ENCODE measurements at places on chromosomes 2 and 18.

DNA sequence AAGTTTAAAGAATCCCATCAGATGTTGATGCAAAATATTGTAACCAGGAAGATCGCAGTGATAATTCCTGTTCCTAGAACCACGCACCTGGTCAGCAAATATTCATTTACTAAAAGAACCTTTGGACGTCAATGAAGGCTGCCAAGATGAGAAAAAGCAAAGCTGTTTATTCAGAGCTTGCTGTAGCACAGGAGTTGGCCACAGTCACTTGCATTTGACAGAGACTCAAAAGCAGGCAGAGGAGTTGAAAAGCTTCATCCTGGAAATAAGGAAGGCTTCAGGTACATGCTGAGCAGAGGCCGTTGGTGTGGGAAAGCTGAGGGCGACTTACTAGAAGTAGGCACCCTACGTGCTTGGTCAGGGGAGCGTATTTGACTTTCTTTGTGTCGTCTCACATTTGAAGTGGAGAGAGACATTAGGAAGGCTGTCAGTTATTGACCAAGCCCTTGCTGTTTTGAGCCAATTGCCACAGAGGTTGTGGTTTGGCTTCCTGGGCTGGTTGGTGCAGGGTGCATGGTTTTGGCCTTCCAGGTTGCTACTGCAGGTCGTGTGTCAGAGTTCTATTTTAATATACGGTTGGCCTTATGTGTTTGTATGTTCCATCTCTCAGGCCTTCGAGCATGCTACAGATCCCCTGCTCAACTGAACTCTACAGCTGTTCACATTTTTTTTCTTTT, 289.6 kb downstream of the METTL4 start:
- DNase-seq: no peak

DNA sequence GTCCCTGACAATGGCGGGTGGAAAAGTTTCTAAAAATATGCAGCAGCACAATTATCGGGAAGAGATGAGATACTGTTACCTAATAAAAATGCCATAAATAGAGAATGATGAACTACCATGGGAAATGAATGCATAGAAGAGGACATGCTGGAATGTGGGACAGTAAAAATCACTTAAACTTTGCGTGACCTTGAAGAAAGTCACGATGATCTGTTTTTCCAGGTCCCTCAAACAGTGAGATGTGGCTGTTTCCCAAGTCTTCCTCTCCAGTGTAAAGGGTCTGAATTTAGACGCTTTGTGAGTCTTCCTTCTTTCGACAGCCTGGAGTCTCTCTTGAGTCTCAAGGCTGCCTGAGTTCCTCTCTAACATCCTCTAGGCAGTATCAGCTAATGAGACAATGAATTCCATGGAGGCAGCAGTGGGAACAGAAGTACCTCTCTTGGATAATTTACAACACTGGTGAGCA, 1.4 kb downstream of the CLUL1 start:
- no peak for DNase-seq

DNA sequence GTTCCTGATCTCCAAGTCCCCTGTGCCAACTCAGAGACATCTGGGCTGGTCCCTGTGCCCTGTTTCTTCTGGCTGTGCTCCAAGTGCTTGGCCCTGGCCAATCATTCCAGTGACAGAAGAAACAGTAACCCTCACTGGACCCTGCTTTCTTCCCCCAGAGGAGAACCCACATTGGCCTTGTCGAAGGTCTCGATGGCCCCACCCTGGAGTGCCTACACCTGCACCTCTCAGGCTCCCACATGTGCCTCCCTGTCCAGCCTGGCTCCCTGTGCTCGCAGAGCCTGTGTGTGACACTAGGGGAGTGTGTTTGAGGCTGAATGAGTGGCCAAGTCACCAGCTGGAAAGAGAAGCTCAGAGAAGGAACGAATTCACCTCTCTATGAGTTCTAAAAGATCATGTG, 5.9 kb upstream of the MAL start:
- DNase-seq: no peak

DNA sequence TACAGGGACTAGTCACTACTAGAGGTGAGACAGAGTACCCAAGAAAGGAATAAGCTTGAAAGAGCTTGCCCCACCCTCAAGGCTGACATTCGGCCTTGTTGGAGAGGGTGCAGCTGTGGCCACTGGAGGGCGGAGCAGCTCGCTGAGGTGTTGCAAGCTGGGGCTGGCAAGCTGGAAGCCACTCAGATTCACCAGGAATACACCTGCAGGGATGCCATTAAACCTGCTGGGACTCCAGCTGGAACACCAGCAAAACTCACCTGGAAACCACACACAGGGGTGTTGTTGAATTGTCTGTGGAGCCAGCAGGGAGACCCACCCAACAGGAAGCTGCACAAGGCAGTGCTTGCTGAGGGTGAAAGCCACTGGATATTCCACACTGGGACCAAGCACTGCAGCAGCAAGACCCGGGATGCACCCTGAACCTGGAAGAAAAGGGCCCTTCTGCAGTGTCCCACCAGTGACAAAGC, 26.1 kb downstream of the KCTD18 start:
- no peak for DNase-seq

DNA sequence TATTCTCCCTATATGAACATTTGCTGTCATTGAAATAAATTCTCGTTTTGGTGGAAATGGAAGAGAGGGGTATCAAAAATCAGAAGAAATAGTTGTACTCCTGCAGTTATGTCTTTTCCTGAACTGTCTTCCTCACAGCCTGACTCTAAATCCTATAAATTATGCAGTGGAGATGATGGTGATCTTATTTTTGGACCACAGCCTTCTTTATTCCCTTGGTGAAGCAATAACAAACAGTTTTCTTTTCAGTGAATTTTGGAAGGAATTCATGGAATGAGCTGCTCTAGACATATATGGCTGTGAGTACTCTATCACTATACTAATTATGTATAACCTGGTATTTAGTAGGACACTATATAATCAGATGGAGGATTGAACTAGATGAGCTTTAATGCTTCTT, 1.7 kb upstream of the SLC25A12 start:
- DNase-seq: no peak

DNA sequence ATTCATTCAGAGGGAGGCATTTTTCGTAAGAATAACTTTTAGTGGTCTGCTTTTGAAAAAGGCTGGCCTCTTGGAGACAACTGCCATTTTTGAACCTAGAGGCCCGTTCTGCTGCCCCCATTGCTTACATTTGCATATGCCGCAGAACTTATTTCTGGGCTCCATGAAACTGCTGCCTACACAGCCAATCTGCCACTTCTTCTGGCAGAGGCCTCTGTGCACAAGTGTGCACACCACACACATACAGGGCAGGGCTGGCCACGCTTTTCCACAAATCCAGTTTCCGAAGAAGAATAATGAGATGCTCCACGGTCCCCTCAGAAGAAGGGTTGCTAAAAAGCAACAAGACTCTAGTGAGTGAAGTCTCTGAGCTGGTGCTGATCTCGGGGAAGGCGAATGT, 56.2 kb downstream of the TMEM200C start:
- no peak for DNase-seq

DNA sequence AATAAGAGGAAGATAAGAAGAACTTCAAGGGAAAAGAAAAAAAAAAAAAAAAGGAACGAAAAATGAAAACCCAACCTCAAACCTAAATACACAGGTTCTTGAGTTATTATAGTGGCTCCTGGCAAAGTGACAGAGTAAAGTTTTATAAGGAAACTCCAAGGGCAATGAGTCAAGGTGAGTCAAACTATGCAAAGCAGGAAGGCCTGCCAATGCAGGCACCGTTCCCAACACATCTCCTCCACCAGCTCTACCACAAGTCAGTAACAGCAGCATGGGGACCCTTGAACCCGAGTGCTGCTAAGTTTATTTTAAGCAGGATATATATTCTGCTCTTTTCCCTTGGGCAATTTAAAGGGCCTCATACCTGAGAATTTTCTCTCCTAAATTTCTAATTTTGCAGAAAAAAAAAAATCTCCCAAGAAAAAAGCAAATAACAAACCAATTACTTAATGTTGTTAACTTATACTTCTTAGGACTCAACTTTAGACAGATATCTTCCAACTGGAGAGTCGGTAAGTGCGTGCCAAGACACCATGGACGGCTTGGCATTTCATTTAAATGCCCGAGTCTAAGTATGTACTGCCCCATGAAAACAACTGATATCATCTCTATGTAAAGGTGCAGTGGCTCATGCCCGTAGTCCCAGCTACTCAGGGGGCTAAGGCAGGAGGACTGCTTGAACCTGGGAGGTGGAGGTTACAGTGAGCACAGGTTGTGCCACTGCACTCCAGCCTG, 75.7 kb upstream of the TFCP2L1 start:
- no peak for DNase-seq

- DNase-seq: no peak
These were observed 27.1 kb upstream of the TFPI start for GRCh38 chr2:187581125-187581896.

GRCh38 chr2:20474757-20475566, 28.1 kb downstream of the RHOB start:
- DNase-seq: no peak

DNA sequence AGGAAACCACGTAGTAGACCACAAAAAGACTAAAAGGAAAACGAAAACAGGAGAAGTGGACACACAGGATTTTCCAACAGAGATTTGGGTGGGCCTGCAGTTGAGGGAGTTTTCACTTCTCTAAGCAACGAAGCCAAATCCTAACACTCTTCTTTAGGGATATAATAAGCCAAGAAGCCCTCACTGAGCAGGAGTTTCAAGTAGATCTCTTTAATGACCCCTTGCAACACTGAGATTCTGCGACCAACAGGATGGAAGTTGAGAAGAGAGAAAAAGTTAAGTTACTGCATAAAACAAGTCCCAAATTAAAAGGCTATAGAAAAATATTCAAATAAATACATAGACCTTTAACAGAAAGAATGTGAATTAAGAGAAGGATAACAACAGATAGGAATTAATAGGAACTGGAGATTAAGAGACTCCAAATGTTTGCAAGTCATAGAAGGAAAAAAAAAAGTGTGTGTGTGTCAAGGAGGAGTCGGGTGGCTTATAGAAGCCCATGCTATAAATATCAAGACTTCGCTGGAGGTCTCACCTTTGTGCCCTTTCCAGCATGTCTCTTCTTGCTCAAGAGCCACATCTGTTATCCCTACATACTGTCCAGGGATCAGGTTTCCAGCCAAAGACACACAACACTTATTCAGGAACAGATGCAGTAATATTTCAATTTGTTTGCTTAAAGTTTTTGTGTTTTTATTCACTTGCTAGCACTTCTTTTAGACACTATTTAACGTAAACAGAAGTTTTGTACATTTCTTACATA, 69.4 kb upstream of the ARHGAP28 start:
- DNase-seq: no peak

DNA sequence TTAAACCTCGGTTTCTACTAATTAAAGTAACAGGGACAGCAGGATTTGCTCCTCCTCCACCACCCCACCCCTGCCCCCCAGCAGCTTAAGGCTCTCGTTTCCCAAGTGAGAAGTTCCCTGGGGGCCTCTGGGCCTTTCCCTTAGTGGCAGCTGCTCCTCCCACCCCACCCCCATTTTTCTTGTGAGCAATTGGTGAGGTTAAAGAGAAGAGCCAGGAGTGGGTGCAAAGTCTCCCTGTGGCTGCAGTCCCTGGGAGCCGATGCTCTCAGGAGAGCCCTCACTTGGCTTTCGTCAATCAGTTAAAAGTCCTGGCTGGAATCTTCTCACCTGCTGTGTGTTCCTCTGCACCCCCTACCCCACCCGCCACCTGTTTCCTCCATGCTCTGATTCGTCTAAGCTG, 48.7 kb upstream of the AGAP1 start:
- DNase-seq: no peak

DNA sequence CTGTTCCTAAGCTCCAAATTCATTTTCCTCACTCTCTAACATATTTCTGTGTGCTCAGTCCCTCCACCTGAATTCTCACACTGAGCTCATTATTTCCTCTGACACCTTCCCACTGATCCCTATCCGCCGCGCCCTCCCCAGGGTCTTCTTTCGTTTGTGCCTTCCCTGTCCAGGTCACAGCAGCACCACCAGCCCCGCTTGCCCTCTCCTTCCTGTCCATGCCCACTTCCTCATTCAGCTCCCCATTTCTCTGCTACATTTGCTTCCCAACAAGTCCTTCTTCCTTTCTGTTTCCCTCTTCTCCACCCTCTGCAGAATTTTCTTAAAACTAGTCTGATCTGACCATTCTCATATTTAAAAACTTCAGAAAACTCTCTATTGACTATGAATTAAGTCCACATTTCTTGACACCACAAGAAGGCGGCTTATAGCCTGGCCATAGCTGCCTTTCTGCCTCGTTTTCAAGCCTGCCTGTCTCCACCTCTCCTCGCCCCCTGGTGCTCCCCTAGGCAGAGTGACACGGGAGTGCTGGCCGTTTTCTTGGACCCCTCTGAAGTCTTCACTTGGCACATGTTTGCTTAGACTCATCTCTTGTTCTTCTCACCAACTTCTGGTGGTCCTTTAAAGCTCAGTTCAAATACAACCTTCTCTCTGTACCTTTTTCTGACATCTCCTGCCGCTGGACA, 138.7 kb upstream of the BOD1L2 start:
- DNase-seq: no peak

DNA sequence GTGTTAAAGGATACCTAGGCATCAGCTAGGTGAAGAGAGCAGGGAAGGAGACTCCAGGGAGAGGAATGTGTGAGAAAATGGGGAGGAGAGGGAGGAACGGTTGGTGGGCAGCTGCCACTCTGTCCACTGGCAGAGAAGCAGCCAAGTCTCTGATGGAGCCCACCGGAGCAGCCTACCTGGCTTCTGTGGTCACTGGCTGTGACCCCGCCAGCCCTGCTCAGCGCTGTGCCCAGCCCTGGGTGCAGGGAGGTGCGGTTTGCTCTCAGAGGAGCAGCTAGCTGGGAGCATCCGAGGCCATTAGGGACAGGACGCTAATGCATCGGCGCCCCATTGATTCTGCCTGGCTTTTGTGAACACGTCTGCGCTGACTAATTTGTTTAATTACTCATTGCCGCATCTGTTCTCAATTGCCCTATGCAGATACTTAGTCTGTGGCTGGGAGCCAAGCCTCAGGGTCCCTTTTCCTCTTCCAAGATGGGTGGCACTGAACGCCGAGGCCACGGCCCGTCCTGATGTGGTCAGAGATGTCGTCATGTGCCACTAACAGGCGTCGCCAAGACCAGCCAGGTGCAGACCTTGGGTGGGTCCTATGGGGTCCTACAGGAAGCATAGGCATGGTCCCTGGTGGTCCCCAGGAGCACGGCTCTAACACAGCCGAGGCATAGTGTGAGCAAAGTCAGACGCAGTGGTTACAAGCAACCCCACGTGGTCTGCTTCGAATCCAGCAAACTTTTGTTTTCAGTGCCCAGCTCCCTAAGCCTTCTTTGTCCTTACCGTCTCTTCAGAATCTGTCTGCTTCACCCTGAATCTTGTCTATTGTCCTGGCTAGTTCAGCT, 82.0 kb downstream of the RRM2 start:
- no peak for DNase-seq

DNA sequence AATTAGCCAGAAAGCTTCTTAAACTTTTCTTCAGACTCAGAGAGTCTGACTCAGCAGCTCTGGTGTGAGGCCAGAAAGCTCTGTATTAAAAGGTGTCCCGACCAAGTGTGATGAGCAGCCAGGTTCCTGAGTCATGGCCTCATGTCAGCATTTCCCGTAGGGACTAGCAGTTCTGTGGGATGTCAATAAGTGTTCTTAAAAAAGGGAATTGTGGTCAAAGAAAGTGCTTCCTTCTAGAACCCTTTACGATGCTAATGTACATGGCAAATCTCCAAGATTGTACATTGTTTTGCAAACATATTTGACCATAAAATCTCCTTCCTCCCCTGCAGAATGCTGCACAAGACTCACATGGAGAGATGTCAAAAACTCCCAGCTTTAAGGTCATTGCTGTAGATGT, 80.1 kb downstream of the PLA2R1 start:
- DNase-seq: no peak

- DNase-seq: no peak
These were observed 70.6 kb downstream of the CCDC178 start for GRCh38 chr18:33369711-33370449.

- DNase-seq: no peak
These were observed 1292.0 kb upstream of the CHAC2 start for GRCh38 chr2:52475590-52475989.

- no peak for DNase-seq
These were observed 6.9 kb downstream of the ALLC start for GRCh38 chr2:3664925-3665324.
